ENCODE measurements at places on chromosomes 12 and 14.

DNA sequence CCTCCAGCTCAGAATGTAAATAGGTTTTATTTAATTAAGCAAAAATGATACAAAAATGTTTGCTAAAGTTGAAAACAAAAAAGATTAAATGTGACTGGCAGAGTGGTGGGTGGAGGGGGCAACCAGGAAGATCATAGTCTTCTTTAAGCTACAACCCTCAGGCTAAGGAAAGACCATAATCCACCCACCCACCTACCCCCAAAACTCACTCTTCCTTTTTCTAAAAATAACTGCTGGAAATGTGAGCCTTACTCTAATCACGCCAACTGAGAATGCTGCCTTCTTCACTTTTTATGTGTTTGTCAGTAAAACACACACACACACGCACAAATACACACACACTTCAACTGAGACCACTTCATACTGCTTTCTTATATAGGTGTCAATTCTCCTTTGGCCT lies 230.0 kb upstream of the EGLN3 start:
- no peak for DNase-seq

- DNase-seq, result peak; percentile 94
These were observed 9.1 kb downstream of the FIGNL2 start for GRCh38 chr12:51839310-51839947.

GRCh38 chr14:91271639-91272038 lies 27.1 kb upstream of the GPR68 start:
- DNase-seq, result no peak

- peak; percentile 68 for DNase-seq
These were observed 8.2 kb upstream of the PARP11 start for GRCh38 chr12:3881281-3881950.

GRCh38 chr14:28678887-28679286 lies 87.7 kb upstream of the FOXG1 start:
- DNase-seq, result no peak

GRCh38 chr12:24527102-24527501 lies 421.8 kb downstream of the BCAT1 start:
- no peak for DNase-seq

GRCh38 chr12:32120419-32120818 lies 13.8 kb downstream of the BICD1 start:
- DNase-seq, result no peak

DNA sequence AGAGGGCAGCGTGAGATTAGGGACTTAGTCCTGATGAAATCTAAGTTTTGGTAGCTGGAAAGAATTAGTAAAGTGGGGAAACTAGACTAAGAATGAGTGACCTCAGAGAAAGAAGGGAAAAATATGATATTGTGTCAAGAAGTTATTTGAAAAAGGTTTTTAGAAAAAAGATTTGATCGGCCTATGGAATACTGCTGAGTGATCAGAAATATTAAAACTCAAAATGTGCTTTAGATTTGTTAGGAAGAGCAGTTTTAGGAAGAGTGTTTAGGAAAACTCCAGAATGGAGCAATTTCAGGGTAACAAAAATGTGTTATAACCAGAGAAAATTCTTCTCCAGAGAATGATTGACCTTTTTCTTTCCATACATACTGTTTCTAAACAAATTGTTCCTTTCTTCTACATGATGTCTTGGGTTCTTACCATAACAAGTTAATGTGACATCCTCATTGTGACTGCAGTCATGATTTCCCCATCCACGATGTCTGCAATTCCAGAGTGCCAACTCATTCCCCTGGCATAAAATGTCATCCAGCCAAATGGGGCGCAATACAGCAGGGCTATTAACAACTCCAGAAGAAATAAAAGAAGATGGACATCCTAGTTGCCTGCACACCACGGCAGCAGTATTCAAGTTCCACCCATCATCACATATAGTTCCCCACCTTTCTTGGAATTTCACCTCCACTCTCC lies 11.8 kb downstream of the CD163L1 start:
- DNase-seq, result no peak

GRCh38 chr12:7502612-7503011 lies 965 bp downstream of the CD163 start:
- DNase-seq, result no peak

GRCh38 chr12:69383074-69383473 lies 23.5 kb downstream of the YEATS4 start:
- DNase-seq, result no peak

GRCh38 chr12:56932867-56933266 lies 1.3 kb downstream of the SDR9C7 start:
- DNase-seq, result no peak

DNA sequence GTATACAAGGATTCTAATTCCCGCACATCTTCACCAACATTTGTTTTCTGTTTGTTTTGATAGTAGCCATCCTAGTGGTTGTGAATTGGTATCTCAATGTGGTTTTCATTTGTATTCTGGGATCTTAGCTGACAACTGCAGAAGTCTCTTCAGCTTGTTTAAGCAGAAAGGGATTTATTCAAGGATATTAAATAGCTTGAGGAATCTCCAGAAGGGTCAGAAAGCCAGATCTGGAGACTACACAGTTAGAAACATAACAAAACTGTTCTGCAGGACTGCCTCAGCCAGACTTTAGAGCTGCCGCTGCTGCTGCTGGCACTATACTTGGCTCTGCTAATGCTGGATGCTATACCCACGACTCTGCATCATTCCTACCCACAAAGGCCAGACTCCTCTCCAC lies 13.4 kb upstream of the CDKL1 start:
- no peak for DNase-seq

DNA sequence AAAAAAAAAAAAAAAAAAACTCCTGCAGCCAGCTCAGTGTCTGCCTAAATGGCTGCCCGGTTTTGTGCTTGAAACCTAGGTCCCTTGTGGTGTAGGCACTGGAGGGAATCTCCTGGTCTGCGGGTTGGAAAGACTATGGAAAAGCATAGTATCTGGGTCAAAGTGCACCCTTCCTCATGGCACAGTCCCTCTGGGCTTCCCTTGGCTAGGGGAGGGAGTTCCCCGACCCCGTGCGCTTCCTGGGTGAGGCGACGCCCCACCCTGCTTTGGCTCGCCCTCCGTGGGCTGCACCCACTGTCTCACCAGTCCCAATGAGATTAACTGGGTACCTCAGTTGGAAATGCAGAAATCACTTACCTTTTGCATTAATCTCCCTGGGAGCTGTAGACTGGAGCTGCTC lies 14.3 kb downstream of the PTCSC3 start:
- DNase-seq, result no peak

GRCh38 chr12:67433385-67434175 lies 164.4 kb downstream of the CAND1 start:
- DNase-seq, result no peak

Data from eye (tissue), 1 donor.